ENCODE measurements at places on chromosomes 3 and 15.
A peak's percentile ranks its signal among the peaks of the same experiment; 100 is the strongest.

DNA sequence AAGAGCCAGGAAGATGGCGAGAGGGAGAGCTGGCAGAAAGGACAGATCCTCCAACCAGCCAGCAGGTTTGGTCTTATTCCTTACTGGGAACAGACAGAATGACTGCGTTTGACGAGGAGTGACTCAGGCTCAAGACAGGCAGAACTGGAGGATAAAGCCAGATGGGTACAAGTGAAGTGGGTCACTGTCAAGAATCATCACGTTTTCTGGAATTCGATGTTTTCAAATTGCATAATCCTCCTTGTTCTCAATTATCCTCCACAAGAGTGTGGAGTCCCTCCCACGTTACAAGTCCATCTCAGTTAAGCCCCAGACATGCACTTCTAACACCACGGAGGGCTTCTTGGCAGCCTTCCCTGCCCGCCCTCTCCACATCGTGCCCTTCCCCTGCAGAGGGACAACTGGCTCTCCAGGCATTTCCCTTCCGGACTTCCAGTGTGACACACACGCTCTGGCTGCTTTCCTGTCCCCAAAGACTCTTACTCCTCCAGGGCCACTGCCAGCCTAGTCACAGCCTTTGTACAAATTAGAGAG, 183.1 kb downstream of the CHST2 start:
- peak; percentile 82 for DNase-seq

DNA sequence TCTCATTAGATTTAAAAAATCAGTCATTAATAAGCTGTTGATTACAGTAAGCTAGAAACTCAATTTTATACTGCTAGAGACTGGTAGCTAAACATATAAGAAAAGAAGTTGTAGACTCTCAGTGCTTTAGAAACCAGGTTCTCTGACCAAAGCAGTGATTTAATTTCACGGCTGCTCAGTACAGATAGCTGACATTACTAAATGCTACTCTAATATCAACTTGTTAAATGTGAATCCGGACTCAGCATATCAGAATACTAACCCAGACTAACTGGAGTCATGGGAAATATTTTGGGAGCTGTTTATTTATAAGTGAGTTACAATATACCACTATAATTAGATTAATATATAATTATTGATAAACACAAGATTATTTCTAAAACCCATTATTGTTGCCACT, 80.4 kb downstream of the NEDD4 start:
- DNase-seq, result no peak

GRCh38 chr3:188680189-188680588, 491.6 kb upstream of the TPRG1 start:
- DNase-seq, result peak; percentile 4

- DNase-seq, result no peak
Observed at GRCh38 chr3:194620196-194620595, 13.0 kb downstream of the TMEM44 start.

DNA sequence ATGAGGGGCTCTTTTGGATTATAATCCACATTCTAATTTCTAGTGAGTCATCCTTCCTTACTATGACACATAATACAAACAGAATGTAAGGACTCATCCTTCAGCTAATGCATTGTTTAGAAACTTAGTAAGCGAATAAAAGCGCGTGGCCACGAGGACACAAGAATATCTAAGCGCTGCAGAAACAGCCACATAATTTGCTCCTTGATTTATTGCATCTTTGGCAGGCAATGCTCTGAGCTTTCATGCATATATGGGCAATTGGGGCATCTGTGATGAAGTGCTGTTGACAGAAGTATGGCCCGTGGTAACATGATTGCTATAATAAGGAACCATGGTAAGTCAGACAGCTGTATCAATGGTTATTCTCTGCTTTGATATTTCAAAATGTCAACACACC, 191.3 kb upstream of the ZNF385D start:
- peak; percentile 28 for DNase-seq

DNA sequence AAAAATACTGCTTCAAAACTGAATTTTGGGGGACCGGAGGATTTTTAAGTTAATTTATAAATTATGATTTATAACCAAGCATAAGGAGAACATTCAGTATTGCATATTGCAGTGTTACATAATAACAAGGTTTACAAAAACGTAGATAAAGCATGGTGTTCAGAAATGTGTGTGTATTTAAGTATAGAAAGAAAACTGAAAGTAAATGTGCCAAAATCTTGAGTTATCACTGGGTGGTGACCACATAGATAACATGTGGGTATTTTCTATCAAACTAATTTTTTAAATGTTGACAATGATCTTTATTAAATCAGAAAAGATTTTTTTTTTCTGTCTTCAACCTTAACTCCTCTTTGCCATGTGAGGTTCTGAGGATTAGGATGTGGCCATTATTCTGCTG, 32.6 kb downstream of the EIF2AK4 start:
- no peak for DNase-seq

DNA sequence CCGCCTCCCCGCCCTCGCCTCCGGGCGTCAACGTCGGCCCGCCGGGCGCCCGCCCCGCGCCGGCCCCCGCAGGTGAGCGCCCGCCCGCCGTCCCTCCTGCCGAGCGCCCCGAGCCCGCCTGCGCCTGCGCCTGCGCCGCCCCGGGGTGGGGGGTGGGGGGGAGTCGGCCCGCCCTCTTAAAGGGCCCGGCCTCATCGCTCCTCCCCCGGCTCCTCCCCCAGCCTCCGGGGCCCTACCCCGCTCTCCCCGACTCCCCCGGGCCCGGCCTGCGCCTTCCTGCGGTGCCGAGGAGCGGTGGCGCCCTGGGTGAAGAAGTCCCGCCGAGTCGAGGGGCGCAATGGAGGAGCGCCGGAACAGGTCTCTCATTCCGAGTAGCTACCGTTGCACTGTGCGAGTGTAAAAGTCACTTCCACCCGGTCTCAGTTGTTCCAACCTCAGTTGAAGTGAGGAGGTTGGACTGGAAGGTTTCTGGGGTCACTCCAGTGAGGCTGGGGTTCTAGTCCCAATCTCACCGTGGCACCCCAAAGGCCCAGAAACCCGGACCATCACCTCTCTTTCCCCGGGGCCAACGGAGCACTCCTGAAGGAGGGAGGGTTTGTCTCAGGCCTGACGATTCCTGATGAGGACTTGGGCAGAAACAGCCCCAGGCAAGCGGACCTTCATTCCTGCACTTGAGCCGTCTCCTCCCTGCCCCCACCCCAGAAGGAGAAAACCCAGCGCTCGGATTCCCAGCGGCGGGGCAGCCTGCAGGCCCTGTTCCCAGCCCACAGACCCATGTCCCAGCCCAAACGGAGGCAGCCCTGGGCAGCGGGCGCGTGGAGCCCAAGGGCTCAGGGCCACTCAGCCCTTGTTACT, 1.5 kb upstream of the TNK2 start:
- DNase-seq, result no peak

DNA sequence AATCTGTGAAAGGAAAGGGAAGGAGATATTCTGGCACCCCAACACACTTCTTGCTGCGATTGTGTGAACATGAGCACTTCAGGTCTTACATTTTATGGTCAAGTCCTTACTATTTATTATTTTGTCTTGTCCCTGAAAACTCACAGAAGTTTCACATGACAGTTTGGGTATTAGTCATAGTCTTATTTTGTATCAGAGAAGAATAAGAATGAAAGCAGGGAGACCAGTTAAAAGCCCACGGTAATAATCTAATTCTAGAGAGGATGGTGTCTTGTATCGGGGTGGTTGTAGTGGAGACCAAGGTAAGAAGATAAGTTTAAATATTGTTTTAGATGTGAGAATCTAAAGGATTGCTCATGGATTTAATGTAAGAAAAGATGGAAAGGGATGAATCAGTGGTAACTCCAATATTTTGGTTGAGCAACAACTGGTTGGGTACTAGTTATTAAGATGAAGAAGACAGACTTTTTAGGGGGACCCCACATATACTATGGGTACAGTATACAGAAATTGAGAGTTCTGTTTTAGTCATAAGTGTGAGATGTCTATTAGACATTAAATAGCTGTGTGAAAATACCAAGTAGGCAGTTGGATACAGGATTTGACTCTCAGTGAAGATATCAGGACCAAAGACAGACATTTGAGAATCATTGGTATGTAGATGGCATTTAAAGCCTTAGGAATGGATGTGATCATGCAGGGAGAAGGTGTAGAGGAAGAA, 227.6 kb downstream of the MFSD1 start:
- DNase-seq, result no peak

DNA sequence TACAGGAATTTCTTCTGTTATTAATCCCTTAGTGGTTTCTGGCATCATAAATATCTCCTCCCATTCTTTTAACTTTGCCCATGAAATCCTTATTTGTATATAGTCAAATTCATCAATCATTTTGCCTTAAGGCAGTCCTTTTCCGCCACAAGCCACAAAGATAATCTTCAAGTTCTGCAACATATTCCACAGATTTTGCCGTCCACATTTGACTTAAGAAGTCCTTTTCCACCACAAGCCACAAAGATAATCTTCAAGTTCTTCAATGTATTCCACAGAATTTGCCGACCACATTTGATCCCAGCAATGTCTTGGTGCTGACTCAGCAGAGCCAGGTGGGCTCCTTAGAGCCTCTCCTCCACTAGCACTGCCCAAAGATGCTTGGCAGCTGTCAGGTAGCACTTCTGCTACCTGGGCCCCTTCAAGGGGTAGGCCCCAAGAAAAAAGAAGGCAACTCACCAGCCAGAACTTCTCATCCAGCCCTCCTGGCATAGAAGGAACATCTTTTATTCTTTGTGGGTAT, 35.0 kb downstream of the SEC22C start:
- no peak for DNase-seq

DNA sequence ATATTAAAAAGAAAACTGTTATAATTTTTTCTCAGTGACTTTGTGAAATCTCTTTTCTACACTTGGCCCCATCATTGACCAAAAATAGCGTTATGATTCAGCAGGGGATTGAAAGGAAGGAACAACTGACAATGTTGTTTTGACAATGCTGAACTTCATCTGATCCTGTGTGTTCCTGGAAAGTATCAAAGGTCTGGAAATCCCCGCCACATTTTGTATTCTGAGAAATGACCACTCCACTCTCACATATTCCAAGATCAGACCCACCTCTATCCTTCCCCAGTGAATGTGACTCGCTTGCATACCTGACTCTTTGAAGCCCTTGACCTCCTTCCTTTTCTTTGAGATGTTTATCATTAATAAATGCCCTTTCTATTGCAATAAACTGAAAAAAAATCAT, 9.7 kb upstream of the RIOX2 start:
- DNase-seq, result no peak

DNA sequence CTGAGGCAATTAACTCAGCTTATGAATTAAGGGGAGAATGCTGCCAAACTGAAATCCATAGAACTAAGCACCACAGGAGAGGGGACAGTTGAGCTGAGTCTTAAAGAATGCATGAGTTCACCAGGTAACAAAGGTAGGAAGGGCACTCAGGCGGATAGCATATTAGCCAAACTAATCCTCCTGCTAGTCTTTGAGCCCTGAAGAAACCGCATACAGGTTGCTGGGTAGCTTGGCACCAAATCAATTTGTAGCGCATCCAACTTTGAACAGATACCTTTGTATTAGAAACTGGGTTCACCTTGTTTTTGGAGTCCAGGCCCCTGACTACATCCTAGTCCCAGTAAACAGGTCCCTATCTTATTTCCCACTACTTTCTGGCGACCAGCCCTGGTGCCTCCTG, 93.7 kb downstream of the FRMD4B start:
- no peak for DNase-seq

DNA sequence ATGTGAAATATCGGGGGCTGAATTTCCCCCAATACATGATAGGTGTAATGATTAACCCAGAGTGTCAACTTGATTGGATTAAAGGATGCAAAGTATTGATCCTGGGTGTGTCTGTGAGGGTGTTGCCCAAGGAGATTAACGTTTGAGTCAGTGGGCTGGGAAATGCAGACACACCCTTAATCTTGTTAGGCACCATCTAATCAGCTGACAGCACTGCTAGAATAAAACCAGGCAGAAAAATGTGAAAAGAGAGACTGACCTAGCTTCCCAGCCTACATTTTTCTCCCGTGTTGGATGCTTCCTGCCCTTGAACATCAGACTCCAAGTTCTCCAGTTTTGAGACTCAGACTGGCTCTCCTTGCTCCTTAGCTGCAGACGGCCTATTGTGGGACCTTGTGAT, 247.8 kb downstream of the OTOL1 start:
- no peak for DNase-seq

- DNase-seq, result no peak
Observed at GRCh38 chr3:86828751-86829150, 162.2 kb downstream of the VGLL3 start.

DNA sequence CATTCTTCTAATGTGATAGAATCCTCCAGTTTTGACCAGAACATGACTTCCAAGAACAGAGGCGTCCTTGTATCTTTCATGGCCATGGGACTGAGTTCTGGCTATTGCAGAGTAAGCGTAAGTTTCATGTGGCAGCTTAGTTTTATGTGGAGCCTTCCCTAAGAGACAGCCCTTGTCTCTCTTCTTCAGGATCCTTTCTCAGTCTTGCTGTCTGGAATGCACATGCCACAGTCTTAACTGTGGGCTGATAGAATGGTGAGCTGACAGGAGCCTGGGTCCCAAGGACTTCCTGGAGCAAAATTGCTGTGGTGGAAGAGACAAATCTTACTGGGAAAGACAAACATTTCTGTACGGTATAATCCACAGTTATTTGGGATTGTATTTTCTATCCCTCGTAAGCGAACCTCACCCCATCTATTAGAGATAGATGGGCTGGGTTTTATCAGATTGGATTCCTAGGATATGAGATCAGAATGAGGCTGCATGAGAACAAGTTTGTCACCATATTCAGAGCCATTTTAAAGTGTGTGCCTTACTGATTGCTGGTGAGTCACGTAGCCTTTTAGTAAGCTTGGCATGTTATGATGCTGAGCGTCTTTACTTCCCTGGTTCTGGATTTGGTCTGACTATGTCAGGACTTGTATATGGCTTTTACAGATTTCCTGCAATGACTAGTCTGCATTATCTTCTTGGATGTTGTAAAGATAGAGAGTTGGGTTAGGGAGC, 32.8 kb downstream of the CDIN1 start:
- peak; percentile 47 for DNase-seq

- no peak for DNase-seq
Observed at GRCh38 chr15:98786717-98787116, 138.4 kb downstream of the IGF1R start.

DNA sequence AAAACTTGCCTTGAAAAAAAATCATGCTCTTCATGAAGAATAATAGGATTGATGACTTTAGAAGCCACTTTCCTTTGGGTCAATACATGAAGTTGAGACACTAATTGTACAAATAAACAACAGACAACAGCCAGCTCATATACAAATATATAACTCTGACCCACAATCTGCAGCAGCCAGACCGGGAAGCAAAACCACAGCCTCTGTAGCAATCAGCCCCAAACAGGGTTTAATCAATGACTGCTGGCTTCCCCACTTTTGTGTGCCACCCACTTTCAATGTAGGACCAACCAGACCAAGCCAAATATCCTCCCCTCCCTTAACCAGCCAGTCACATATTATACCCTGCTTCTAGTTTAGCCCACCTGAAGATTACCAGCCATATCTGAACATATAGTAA, 39.0 kb downstream of the IFT57 start:
- no peak for DNase-seq

DNA sequence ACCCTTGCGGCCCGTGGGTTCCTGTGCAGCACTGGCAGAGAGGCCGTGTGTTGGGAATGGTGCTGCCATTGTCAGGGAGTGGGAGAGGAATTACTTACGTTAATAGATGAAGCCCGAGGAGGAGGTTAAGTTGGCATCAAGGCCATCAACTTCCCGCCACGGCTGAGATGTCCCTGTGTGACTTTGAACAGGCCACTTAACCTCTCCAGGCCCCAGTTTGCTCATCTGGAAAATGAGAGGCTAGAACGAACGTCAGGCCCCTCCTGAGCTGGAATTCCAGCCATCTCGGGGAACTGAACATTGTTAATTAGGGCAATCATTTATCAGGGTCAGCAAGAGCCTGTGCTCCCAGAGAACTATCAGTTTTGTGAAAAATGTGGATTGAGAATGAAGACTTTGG, 91.4 kb upstream of the MYZAP start:
- DNase-seq, result no peak

Data from AG09309 (cell line).